Aortic smooth muscle cell (primary cell): ENCODE measurements at places on chromosomes 5 and 9. TPM values are rescaled to one million over a fixed set of nuclear protein-coding genes. Genes with fewer than 3 reads are reported as not detected.

The HINT1 gene
- 192 and 236 TPM in 2 replicates for total RNA-seq

The HAVCR2 gene
- 0.26 and 0.56 TPM in 2 replicates for total RNA-seq

The PCDHB2 gene
- total RNA-seq, result 1.7 and 3.8 TPM in 2 replicates

The SLIT3 gene
- total RNA-seq, result 19.6 and 42.5 TPM in 2 replicates

The ANKRD34B gene
- total RNA-seq, result not detected in 2 replicates

The SLC46A2 gene
- not detected in 2 replicates for total RNA-seq

The PCDHGB3 gene
- 5.7 and 8.4 TPM in 2 replicates for total RNA-seq

The ZNF483 gene
- total RNA-seq, result 1.3 and 1.9 TPM in 2 replicates

The TMEM174 gene
- not detected in 2 replicates for total RNA-seq

The SYK gene
- under 0.01 TPM in 1 of 2 replicates, not detected in the other for total RNA-seq

The SPARC gene
- total RNA-seq, result 877 and 1,916 TPM in 2 replicates

The BTNL3 gene
- not detected in 2 replicates for total RNA-seq

The CLK4 gene
- 28.1 and 32.2 TPM in 2 replicates for total RNA-seq

The PCDHGA11 gene
- 11.0 and 18.2 TPM in 2 replicates for total RNA-seq

The TAF1L gene
- total RNA-seq, result under 0.01 TPM in 2 replicates

The HTR1A gene
- not detected in 2 replicates for total RNA-seq

The ITGA2 gene
- total RNA-seq, result 88.0 and 113 TPM in 2 replicates

The IL7R gene
- 0.12 and 0.13 TPM in 2 replicates for total RNA-seq

The DBN1 gene
- 124 and 135 TPM in 2 replicates for total RNA-seq

The FIBCD1 gene
- total RNA-seq, result 0.26 and 0.50 TPM in 2 replicates

The CDKN2A gene
- total RNA-seq, result 8.0 and 10.7 TPM in 2 replicates

The C9orf153 gene
- total RNA-seq, result 0.25 and 0.26 TPM in 2 replicates

The CCNI2 gene
- not detected in 2 replicates for total RNA-seq

The FSD1L gene
- 4.5 and 5.1 TPM in 2 replicates for total RNA-seq

The NIM1K gene
- 0.25 and 0.53 TPM in 2 replicates for total RNA-seq

The ST8SIA4 gene
- 0.19 and 0.26 TPM in 2 replicates for total RNA-seq

The LCN1 gene
- total RNA-seq, result not detected in 2 replicates
